ENCODE measurements at places on chromosomes 3 and 15.
A peak's percentile ranks its signal among the peaks of the same experiment; 100 is the strongest.

- no peak for DNase-seq
Observed at GRCh38 chr3:13590841-13591520, 42.1 kb downstream of the FBLN2 start.

- DNase-seq = no peak
Observed at GRCh38 chr15:74817370-74817737, 4.7 kb downstream of the LMAN1L start.

DNA sequence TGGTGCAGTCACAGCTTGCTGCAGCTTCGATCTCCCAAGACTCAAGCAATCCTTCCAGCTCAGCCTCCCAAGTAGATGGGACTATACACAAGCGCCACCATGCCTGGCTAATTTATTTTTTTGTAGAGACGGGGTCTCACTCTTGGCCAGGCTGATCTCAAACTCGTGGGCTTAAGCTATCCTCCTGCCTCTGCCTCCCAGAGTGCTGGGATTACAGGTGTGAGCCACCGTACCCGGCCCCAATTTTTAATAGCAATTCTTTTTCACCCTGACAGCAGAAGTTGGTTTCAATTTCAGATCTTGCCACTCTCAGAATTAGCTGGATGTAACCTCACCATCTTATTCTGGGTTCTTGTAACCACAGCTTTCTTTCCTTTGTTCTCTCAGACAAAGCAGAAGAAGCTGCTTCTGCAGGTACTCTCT lies 64.8 kb downstream of the TRIM71 start:
- DNase-seq = no peak

DNA sequence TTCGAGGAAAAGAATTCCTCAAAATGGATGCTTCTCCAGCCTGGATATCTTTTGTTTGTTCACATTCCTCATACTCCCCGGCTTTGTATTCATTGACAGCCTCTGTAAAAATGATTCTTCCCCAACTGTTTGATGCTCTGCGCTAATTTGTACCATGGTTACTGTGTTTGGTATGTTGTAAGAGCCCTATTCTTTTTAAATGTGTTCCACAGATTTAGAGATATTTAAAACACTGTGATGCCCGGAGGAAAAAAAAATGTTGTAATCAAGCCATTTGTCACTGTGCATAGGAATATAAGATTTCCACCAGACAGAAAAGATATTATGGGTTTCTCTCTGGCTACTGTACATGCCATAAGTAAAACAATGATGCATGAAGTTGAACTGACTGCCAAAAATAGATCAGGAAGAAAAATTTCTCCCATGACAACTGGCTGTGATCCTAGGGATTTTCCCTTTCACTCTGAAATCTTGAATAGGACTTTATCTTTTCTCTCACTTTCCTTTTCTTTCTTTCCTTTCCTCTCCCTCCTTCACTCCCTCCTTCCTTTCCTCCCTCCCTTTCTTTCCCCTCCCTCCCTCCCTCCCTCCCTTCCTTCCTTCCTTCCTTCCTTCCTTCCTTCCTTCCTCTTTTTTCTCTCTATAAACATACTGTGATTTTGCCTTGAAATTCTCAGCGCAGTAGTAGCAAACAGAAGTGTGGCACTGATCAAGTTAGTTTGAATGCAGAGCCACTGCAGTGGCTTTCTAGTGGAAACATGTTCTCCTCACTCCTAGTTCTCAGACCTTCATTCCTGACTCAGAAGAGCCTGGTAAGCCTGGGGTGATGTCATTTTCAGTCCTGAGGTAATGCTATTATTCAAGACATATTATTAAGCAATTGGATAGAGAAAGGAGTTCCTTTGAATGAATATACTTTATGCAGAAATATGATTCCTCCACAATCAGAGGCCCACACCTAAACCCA lies 254.9 kb upstream of the TBL1XR1 start:
- peak; percentile 87 for DNase-seq

DNA sequence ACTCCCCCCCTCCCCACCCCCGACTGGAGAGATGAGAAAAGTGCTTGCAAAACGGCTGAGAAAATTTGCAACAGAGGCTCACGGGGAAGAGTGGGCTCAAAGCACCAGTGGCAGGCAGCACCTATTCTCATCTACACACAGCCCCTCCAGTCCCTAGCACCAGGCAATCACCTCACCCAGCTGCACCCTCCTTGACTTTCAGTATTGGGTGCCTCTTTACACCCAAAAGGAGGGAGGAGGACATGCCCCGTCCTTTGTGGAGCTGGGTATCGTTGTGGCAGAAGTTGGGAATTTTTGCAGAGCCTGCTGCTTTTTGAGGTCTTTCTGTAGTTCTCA lies 182.8 kb upstream of the TOPAZ1 start:
- DNase-seq = no peak

DNA sequence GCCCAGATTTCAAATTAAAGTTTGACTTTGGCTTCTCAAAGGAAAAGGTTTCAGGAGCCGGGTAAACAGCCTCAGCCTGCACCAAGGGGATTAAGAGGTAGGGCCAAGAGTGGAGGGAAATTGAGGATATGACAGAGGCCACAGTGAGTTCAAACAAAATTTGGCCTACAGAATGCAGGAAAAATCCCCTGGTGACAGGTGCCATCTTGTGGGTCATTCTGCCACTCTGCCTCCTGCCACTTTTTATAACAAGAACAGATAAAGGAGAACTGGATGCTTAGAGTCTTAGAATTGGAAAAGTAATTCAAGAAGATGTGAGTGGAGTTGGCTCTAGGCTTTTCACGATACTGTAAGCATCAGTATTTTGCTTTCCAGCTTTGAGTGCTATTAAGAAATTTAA lies 253.2 kb downstream of the NR2F2 start:
- no peak for DNase-seq

DNA sequence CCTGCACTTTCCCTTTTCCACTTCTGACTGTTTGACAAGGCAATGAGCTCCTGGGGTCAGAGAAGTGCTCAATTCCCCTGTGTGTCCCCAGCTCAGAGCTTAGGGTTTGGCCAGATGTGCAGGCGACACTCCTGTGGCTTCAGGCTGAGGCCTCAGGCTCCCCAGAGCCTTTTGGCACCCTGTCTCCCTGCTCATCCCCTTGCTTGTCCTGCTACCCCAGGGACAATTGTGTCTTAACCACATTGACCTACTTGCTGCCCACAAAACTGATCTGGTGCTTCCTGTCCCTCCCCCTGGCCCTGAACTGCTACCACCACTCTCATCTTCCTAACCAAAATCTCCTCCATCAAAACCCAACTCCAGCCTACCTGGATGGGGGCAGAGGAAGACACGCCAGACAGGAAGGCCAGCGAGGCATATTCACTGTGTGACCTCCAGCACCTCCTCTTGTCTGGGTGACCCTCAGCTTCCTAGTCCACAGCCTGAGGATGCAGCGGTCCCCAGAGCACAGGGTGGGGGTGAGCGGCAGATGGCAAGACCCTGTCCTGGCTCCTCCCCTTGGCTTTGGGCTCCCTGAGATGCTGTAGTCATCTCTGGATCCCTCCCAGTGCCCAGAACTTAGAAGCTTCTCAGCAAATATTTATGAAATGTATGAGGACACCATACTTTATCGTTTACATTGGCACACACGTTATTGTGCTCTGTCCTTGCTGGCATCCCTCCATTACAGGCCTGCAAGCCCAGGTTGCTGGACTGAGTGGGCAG lies 98.9 kb upstream of the SLC6A6 start:
- DNase-seq = no peak

GRCh38 chr15:69861331-69862171 lies 236.2 kb downstream of the TLE3 start:
- DNase-seq = no peak

GRCh38 chr3:142694225-142694624 lies 29.6 kb upstream of the TRPC1 start:
- no peak for DNase-seq

Data from dermis microvascular lymphatic vessel endothelial cell (primary cell).